ENCODE measurements at places on chromosomes 13 and 19.

GRCh38 chr19:33644284-33644836, 22.6 kb downstream of the CHST8 start:
- DNase-seq: no peak

DNA sequence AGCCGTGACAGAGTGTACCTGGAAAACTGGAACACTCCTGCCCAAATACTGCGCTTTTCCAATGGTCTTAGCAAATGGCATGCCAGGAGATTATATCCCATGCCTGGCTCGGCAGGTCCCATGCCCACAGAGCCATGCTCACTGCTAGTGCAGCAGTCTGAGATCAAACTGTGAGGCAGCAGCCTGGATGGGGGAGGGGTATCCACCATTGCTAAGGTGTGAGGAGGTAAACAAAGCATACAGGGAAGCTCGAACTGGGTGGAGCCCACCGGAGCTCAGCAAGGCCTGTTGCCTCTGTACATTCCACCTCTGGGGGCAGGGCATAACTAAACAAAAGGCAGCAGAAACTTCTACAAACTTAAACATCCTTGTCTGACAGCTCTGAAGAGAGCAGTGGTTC, 10.5 kb downstream of the CYP2A13 start:
- no peak for DNase-seq

DNA sequence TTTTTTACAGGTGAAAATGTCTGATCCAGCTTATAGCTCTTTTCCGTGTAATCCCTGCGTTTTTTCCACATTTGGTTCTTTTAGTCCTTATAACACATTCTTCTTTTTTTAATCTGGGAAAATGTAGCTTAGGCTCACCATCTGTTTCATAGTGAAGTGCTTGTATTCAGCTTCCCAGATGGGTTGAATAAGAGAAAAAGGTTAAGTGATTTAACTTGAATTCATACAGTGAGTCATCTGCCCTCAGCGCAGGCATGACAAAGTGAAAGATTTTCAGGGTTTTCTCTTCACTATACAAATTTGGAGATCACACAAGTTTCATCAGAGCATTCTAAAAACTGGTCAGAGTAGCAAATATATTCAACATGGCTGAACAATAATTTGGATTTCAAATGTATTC, 224.8 kb downstream of the SPRY2 start:
- no peak for DNase-seq

GRCh38 chr13:41613984-41614661, 156.8 kb downstream of the RGCC start:
- no peak for DNase-seq

DNA sequence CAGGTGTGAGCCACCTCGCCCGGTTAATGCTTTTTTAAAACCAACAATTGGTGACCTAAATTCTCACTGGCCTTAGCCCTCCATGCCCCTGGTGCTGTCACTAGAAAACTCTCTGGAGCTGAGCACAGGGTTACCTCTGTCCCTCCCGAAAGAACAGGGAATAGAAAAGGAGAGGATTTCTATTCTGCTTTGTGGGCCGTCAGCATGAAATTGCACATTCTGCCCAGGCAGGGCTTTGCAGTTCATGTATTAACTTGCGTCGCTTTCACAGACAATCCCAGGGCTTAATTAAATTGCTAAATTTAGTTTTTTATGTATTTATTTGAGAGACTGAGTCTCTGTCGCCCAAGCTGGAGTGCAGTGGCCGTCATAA, 583 bp upstream of the ZNF480 start:
- no peak for DNase-seq

DNA sequence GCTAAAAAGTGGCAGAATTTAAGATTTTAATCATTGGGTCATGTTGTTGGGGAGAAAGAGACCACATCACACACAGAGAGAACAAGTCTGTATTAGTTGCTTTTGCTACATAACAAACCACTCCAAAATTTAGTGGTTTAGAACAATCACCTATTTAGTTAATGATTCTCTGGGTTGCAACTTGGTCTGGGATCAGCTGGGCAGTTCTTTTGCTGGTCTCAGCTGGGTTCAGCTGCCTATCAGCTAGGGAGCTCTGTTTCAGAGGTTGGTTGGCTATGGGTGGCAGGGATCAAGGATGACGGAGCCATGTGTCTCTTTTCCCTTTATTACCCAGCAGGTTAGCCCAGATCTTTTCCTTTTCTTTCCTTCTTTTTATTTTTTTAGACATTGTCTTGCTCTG, 8.9 kb downstream of the PINLYP start:
- no peak for DNase-seq

DNA sequence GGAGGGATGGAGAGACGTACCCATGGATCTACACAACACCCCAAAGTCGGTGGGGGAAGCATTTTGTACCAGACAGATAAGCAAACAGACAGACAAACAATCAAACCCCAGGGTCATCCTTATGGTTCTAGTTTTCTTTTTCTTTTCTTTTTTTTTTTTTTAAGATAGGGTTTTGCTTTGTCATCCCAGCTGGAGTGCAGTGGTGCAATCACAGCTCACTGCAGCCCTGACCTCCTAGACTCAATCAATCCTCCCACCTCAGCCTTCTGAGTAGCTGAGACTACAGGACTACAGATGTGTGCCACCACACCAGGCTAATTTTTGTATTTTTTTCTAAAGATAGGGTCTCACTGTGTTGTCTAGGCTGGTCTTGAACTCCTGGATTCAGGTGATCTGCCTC, 17.9 kb upstream of the FBL start:
- DNase-seq: peak; percentile 25

DNA sequence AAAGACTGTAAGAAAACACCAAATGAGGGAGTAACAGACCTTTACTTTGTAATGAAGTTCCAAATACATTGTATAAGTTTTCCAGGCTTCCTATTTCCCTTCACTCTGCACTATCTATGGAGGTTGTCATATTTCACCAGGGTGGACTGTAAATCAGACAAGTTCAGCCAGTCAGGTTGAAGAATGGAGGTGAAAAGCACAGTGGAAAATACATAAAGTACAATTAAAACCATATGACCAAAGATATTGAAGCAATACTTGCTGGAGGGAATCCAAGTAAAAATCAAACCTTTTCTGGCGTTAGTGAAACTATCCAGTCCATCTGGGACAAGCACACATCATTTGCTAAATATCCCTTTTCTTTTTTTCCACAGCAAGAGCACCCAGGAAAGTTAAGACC, 3.2 kb downstream of the LHFPL6 start:
- DNase-seq: no peak

DNA sequence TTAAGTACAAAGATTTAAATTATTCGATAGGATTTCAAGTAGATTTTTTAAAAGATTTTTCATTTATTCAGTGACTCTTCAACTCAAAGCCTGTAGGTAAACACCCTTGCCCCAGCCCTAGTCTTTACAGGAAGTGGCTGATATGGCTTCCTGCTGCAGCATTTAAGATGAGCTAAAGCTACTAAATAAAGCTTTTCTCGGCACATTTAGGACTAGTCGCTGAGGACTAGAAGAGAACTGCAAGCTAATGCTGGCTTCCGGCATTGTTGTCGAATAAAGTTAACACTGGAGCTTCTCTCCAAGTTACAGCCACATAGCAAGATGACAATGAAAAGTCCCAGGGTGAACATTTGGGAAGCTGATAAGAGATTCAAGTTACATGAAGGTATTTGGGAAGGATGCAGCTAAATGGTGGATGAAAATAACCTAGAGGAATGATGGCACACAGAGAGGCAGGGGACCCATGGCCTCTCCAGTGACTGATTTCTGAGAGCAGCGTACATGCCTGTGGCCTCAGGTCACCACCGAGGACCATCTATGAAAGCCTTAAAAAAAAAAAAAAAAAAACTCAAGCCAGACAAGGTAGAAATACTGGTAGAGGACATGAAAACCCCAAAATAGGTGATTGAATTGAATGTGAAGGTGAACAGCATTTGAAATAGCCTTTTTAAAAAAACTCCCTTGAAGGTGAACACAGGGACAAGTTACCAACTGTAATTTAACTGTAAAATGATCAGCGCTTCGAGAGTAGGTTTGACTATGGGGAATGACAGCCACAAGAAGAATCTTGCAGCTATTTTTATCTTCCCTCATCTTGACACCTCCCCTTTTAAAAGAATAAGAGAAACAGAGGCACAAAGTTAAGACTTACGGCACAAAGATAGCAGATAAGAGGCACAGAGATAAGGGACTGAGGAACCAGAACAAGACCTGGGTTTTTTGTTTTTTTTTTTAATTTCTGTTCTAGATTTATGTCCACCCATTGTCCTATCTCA, 155.4 kb downstream of the DCT start:
- peak; percentile 47 for DNase-seq

DNA sequence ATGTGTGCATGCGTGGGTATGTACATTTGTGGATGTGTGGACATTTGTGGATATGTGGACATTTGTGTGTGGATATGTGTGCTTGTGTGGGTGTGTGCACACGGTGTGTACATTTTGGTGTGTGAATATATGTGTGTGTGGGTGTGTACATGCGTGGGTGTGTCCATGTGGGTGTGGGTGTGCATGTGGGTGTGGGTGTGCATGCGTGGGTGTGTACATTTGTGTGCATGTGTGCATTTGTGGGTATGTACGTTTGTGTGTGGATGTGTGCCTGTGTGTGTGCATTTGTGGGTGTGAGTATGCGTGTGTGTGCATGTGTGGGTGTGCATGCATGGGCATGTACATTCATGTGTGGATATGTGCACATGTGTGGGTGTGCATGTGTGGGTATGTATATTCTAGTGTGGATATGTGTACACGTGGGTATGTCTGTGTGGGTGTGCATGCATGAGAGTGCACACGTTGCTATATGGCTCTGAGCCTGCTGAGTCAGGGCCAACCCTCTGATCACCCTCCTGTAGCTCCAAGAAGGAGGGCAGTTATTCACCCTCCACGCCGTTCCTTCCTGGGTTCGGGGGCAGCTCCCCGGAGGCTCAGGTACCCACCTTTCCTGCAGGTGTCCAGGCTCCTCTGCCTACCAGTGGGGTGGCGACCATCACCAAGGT, 20.3 kb downstream of the COMP start:
- no peak for DNase-seq

DNA sequence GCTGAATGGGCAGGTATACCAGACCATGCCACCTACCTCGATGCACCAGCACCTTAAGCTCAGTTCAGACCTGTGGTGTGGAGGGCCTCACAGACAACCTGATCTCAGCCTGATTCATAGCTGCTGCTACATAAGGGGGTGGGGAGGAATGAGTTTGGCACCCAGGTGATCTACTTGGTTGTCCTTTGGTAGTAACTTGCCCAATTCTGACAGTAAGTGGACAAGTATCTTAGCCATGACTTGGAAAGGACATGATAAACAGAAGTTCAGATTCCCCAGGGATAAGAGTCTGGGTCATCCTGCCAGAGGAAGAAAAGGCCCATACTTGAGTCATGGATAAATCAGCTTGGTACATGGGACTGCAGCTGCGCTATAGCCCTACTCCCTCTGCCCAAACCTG, 28.4 kb upstream of the SOHLH2 start:
- no peak for DNase-seq

- DNase-seq: no peak
Measured at GRCh38 chr13:74675972-74676371, 541.8 kb upstream of the KLF12 start.

DNA sequence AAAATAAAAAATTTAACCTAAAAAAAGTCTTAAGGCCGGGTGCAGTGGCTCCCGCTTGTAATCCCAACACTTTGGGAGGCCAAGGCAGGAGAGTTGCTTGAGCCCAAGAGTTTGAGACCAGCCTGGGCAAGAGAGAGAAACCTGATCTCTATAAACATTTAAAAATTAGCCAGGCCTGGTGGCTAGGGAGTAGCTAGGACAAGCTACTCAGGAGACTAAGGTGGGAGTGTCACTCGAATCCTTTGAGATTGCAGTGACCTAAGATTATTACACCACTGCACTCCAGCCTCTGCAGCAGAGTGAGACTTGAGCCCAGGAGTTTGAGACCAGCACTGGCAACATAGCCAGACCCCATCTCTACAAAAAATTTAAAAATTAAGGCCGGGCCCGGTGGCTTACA, 1.1 kb downstream of the CCDC97 start:
- no peak for DNase-seq

- DNase-seq: no peak
Measured at GRCh38 chr19:40251244-40251643, 24.8 kb upstream of the CCNP start.

- DNase-seq: no peak
Measured at GRCh38 chr13:44211704-44212346, 161.8 kb upstream of the SERP2 start.

All from hematopoietic multipotent progenitor cell treated with erythropoietin and hydrocortisone succinate and interleukin-3 and kit ligand, for 4 days (in vitro differentiated cells).